Breast epithelium (tissue), 4 donors: ENCODE measurements at places on chromosomes 3 and 15. TPM values are rescaled to one million over a fixed set of nuclear protein-coding genes. Genes with fewer than 3 reads are reported as not detected.

Gene CHRFAM7A
- total RNA-seq = 0.73 TPM

Gene BCL2A1
- total RNA-seq = 1.6 TPM

Gene EOMES
- not detected for total RNA-seq

Gene PRR20G
- not detected for total RNA-seq

Gene CPLX3
- not detected for total RNA-seq

Gene LMAN1L
- 0.15 TPM for total RNA-seq

DNA sequence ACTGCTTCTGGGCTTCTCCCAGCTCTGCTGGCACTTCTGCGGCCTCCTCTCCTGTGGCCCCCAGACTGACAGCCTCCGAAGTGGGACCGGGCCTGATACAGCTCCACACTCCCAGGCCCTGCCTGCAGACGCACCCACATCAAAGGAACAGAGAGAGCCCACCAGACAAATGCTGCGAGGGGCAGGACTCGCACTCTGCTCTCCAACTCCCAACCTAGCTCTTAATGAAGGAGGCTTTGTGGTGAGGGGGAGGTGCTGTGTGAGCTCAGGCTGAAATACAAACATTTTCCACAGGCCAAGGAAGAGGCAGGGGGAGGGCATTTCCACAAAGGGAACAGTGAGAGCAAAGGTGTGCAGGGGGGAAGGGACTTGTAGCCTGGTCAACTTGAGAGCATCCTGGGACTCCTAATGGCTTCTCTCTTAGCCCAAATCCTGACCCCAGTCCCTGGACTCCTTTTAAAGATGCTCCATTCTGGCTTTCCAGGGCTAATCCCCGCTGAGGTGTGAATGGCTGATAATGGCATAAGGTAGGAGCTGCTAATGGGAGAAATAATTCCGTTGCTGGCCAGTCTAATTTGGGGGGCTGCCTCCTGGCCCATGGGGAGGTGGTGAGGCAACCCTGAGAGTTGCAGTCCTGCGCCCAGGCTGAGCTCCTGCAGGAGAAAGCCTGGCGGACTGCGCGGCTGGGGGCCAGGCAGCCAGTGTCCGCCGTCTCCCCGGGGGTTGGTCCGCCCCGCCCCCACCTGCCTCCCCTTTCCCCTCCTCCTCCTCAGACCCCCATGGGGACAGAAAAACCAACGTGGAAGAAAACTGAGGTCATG lies 9.6 kb downstream of the LINGO1 start:
- no peak for DNase-seq
- no peaks in the 10 kb centered on the region for H3K27me3 ChIP-seq
- H3K4me3 ChIP-seq = no peak overlapping the region
- H3K36me3 ChIP-seq = no peaks in the 10 kb centered on the region
- H3K4me1 ChIP-seq = no peaks in the 10 kb centered on the region

DNA sequence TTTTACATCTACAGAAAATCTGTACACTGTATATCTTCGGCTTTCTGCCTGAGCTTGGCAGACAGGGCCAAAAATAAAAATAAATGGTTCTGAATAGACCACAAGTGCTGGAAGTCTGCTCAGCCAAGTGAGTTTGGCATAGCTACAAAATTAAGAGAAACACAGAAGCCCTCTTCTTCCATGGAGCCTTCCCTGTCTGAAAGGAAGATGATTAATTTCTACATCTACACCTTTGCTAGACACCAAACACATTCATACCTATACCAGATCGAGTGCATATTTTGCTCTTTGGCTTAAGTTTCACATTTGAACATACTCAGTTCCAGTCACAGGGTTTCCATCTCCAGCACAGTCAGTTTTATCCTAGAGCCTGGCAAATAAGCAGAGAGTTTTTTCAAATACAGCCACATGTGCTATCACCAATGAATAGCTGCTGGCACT lies 224.6 kb downstream of the GREM1 start:
- H3K27ac ChIP-seq = no peak overlapping the region
- no peaks in the 10 kb centered on the region for H3K36me3 ChIP-seq
- H3K4me3 ChIP-seq = no peak overlapping the region
- H3K4me1 ChIP-seq = no peaks in the 10 kb centered on the region
- no peak for DNase-seq

DNA sequence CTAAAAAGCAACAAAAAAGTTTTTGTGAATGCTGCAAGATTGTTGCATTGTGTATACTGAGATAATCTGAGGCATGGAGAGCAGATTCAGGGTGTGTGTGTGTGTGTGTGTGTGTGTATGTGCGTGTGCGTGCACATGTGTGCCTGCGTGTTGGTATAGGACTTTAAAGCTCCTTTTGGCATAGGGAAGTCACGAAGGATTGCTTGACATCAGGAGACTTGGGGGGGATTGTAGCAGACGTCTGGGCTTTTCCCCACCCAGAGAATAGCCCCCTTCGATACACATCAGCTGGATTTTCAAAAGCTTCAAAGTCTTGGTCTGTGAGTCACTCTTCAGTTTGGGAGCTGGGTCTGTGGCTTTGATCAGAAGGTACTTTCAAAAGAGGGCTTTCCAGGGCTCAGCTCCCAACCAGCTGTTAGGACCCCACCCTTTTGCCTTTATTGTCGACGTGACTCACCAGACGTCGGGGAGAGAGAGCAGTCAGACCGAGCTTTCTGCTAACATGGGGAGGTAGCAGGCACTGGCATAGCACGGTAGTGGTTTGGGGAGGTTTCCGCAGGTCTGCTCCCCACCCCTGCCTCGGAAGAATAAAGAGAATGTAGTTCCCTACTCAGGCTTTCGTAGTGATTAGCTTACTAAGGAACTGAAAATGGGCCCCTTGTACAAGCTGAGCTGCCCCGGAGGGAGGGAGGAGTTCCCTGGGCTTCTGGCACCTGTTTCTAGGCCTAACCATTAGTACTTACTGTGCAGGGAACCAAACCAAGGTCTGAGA lies 4.7 kb downstream of the BHLHE40 start:
- H3K36me3 ChIP-seq = no peaks in the 10 kb centered on the region
- H3K4me1 ChIP-seq = peaks cover 42% of the 10 kb centered on the region
- DNase-seq = no peak
- peak overlapping the region; percentile 95 for H3K4me3 ChIP-seq

- no peak overlapping the region for H3K27ac ChIP-seq
- H3K4me1 ChIP-seq = no peaks in the 10 kb centered on the region
- no peaks in the 10 kb centered on the region for H3K27me3 ChIP-seq
- no peaks in the 10 kb centered on the region for H3K36me3 ChIP-seq
Observed at GRCh38 chr3:133954717-133955360, 59.2 kb upstream of the RAB6B start.

DNA sequence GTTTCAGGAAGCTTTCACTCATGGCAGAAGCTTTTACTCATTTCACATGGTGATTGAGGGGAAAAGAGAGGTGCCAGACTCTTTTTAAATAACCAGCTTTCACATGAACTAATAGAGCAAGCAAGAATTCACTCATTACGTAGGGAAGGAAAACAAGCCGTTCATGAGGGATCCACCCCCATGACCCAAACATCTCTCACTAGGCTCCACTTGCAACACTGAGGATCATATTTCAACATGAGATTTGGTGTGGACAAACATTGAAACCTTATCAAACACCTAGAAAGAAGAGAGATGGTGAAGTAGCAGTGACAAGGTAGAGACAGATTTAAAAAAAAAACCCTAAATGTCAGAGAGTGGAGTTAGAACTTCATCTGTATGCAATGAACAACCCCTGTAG lies 408.6 kb upstream of the PDZRN3 start:
- H3K27me3 ChIP-seq = no peaks in the 10 kb centered on the region
- no peaks in the 10 kb centered on the region for H3K4me1 ChIP-seq
